ENCODE measurements at places on chromosomes 11 and 22.

DNA sequence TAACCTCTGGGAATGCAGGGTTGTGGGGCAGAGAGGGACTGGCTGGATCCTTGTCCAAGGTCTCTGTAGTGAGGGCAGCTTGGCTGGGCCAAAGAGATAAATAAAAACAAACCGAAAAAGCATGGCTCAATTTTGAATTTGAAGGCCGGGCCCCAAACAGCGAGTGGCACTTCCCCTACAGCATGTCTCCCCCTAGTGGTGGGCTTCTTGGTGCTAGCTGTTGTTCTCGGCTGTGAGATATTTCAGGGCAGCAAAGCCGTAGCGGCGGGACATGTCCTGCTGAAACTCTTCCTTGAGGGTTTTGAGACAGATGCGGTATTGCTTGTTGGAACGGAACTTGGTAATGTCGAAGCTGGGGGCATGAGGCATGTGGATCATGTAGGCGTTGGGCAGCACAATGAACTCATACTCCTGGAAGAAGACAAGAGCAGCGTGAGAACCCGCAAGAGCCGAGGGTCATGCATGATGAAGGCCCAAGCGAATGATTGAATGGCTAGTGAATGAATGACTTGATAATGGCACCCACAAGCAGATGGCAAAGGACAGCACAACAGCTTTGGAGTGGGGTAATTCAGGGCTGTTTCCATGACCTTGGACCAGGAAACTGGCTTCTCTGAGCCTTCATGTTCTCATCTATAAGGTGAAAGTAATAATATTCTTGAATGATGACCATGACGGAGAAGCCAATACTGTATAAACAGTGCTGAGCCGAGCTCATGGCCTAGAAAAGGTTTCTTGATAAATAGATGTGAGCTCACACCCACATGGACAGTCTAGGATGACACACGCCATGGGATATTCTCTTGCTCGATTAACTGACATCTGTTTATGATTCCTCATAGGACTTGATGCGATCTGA is 216.3 kb upstream of the SYN3 start:
- DNase-seq, result no peak

GRCh38 chr11:2704356-2704755 is 4.6 kb upstream of the KCNQ1OT1 start:
- no peak for DNase-seq

DNA sequence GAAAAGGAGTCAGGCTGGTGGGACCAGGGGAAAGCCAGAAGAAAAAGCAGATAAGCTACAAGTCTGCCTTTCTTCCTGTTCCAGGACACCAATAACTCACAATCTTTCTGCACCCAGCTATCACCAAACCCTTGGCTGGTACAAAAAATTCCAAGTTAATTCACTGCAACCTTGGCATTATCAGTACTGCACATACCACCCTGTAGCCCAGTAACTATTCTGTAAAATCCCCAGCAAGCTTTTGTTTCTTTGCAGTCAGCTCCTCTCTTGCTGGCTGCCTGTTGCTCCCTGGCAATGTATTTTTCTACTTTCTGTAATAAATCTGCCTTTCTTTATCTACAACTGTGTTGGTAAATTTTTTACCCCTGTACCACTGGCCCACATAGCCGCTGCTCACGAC is 20.7 kb upstream of the DKK3 start:
- no peak for DNase-seq

DNA sequence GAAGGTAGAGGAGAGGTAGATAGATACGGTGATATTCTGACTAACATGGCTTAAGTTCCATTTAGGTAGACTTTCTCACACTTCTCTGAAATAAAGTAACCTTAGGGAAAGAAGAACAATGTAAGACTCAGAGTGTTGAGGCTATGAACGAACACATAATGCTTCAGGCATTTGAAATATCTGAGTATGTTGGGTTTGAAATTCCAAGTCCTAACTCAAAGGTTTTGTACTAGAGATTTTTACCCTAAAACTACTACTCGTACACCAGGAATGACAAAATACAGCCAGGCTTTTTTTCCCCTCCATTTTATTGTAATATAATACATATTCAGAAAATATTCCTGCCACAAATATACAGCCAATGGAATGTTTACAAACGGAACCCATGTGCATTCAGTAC is 592.6 kb downstream of the ETS1 start:
- peak; percentile 16 for DNase-seq

GRCh38 chr22:48670731-48671130 is 1156.9 kb downstream of the BRD1 start:
- no peak for DNase-seq

GRCh38 chr11:24805671-24806070 is 308.8 kb downstream of the LUZP2 start:
- DNase-seq, result no peak

GRCh38 chr11:68053981-68054812 is 15.4 kb downstream of the TCIRG1 start:
- DNase-seq, result no peak

DNA sequence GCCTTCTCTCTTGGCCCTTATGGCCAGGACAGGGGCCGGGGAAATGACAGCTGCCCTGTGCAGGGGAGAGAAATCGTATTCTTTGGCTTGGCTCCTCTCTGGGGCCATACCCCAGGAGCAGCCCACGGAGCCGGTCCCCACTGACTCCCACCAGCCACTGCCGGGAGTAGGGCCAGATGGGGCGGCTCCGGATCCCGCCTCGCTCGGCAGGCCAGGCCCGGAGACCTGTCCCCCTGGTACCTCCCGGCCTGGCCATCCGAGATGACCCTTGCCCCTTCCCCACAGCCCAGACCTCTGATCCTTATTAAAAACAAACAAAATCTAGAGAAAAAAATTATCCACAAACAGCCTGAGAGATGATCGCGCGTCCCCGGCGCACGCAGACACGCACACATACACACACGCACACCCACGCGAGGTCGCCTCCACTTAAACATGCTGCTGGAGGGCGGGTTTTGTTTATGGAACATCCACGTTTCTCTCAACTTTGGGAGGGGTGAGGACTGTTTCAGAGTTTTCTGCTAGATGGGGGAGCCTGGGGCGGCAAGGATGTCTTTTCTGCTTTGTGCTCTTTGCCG is 59.1 kb downstream of the IGLL1 start:
- peak; percentile 17 for DNase-seq

GRCh38 chr11:62652161-62653006 is 718 bp downstream of the INTS5 start:
- DNase-seq, result no peak

DNA sequence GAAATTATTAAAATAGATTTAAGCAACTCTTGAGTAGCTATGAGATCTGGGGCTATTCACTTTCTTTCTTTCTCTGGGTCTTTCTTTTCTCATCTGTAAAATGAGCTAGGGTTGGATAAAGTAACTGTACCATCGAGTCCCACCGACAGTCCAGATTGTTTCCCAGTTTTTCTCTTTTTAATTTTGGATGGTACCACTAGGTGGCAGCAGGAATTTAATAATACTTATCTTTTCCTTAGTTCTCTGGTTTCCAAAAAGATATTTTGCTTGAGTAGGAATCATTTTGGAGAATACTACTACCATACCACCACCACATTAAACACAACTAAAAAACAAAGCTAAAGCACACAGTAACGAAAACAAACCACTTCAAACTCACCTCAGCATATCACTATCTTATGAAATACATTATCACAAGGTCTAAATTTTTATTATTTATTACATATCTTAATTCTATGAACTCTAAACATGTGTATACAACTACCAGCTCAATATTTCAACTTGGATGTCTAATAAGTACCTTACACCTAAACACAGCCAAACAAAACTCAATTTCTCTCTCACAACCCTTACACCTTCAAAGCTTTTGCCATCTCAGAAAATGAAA is 584.0 kb downstream of the KCNA4 start:
- no peak for DNase-seq

DNA sequence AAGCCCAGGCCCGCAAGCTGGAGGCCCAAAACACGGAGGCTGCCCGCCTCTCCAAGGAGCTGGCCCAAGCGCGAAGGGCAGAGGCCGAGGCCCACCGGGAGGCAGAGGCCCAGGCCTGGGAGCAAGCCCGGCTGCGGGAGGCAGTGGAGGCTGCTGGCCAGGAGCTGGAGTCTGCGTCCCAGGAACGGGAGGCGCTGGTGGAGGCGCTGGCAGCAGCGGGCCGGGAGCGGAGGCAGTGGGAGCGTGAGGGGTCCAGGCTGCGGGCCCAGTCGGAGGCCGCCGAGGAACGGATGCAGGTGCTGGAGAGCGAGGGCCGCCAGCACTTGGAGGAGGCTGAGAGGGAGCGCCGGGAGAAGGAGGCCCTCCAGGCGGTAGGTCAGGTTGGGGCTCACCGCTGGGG is 4.8 kb downstream of the CCDC88B start:
- no peak for DNase-seq
